ENCODE measurements at places on chromosomes 6 and 20.
A peak's percentile ranks its signal among the peaks of the same experiment; 100 is the strongest.

DNA sequence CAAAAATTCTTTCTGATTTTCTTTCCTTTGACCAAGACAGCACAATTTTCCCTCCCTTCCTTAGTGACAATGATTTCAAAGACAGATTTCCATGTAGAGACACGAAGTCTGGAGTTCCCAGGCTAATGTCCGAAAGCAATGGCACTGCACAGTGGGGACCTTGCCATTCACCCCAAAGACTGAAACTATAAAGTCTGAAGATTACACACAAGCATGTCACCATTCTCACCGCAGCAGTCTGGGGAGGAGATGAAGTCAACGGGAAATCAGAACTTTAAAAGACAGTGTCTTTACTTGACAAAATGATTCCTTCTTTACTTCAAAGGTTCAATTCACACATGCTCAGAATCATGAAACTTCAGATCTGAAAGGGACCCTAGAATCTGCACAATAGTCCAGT lies 8.3 kb downstream of the B4GALT5 start:
- DNase-seq: no peak

DNA sequence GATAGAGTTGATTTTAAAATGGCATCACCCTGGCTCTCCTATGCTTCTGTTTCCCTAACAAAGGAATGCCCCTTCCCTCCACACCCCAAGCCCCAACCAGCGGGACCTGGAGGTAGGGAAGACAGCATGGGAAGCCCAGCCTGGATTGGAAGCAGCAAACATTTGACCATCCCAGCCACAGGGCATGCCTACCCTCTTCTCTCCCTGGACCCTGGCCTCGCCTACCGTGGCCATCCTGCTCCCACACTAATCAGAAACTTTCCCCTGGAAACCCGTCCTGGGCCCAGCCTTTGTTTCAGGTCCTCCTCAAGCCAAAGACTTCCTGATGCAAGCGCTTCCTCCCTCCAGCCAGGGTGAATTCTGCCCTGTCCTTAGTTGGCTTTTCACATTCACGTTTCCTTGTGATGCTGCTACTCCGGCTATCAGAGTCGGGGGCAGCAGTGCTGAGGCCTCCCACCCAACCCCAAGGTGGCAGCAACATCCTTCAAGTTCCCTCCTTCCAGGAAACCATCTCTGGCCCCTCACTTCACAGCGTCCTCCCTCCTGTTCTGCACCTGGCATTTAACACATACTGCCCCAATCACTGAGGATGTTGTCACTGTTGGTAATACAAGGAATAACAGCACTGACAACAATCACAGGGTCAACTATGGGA lies 18.2 kb upstream of the ANGPT4 start:
- DNase-seq: no peak

- no peak for DNase-seq
Observed at GRCh38 chr6:157133856-157134255, 189.5 kb downstream of the TMEM242 start.

DNA sequence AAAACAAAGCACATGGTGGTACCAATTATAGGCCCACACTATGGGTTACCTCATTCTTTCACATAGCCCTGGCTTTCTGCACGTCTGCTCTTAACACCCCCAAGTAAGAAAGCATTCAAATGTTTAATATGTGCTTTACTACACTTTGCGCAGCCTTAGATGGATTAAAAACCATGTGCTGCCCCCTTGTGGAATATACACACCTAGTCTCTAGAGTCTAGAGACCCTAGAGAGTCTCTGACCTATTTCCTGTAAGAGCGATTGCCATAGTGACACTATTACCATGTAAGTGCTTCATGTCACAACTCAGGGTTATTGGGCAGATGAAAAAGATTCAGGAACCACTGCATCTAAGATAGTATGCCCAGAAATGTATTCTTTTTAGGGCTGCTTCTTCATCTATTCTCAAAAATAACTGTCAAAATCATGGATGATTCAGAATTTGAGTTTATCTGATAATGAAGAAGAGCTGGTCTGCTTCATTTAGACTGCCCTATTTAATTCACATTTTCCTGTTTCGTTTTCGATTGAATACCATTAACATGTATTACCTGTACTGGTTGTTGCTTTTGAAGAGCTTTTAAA lies 186.3 kb downstream of the ADGB start:
- DNase-seq: peak; percentile 46

- DNase-seq: no peak
Observed at GRCh38 chr6:87102151-87102621, 7.3 kb upstream of the CGA start.

Data from CD4-positive, alpha-beta T cell treated with Interleukin-17A for 1 hour (primary cell).